Retinal pigment epithelial cell (primary cell): ENCODE measurements at places on chromosomes 11 and 22.

DNA sequence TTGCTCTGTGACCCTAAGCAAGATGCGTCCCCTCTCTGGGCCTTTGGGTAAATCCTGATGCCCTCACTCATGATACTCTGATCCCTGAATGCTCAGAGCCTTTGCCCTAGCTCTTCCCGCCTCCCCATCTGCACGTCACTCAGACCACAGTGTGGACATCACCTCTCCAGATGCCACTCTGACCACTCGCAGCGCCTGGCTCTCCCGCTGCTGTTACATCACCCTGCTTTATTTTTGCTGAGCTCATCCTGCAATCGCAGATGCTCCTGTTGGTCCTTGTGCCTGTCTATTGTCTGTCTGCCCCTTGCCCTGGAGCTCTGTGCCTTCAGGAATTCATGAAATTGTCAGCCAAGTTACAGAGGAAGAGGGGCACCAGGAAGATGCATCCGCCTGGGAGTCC is 5.5 kb downstream of the OSM start:
- DNase-seq = no peak

GRCh38 chr11:22337596-22338485 is at the start of gene SLC17A6:
Gene SLC17A6, plus strand, starts transcription at chr11:22338381. Its CDS starts 153 bp downstream, at chr11:22338534.
- DNase-seq = peak; percentile 3

DNA sequence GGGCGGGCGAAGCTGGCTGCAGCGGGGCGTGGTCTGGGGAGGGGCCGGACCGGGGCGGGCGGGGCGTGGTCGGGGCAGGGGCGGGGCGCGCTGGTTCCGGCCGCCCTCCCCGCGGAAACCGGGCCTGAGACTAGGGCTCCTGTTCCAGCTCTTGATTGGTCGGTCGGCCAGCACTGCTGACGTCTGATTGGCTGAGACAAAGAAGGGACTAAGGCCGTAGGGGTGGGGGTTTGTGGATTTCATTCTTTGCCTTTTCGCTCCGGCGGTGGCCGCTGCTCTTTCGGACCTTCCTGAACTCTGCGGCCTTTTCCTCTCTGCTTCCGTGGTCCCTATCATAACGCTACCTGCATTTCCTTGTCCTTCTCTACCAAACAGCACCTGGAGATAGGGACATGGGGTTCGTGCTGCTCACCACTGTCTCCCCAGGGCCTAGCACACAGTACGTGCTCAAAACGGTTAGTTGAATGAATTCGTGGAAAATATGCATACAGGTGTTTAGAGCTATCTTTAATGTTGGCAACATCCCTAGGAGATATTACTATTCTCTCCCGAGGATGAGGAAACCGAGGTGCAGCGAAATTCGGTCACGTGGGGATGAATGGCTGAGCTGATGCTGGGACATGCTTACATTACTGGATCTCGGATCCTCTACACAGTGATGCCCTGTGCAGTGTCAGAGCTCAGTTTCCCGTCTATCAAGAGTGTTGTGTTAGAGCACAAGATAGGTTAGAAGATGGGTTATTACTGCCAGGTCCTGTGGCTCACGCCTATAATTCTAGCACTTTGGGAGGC is 62.8 kb downstream of the NFAM1 start:
- peak; percentile 67 for DNase-seq

GRCh38 chr22:38030311-38031133 is 26.7 kb upstream of the PICK1 start:
- no peak for DNase-seq

- DNase-seq = no peak
These were observed 4.4 kb downstream of the C11orf86 start for GRCh38 chr11:66979336-66979980.

DNA sequence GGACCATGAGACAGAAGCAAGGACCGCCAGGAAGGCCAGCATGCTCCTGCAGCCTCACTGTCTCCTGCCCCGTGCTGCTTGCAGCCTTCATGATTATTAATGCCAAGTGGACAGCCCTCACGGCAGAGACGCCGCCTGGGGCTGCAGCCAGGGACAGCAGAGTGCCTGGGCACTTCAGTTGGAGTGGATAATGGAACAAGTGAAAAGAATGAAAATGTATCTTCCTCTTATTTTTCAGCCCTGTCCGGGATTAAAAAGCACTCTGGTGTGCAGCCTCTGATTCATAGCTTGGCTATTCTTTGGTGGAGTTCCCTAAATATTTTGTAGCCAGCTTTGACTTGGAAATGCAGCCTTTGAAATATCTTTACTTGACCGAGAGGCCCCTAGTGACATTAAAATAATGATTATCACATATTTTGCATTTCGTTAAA is 1404.2 kb downstream of the BRD1 start:
- DNase-seq = no peak

DNA sequence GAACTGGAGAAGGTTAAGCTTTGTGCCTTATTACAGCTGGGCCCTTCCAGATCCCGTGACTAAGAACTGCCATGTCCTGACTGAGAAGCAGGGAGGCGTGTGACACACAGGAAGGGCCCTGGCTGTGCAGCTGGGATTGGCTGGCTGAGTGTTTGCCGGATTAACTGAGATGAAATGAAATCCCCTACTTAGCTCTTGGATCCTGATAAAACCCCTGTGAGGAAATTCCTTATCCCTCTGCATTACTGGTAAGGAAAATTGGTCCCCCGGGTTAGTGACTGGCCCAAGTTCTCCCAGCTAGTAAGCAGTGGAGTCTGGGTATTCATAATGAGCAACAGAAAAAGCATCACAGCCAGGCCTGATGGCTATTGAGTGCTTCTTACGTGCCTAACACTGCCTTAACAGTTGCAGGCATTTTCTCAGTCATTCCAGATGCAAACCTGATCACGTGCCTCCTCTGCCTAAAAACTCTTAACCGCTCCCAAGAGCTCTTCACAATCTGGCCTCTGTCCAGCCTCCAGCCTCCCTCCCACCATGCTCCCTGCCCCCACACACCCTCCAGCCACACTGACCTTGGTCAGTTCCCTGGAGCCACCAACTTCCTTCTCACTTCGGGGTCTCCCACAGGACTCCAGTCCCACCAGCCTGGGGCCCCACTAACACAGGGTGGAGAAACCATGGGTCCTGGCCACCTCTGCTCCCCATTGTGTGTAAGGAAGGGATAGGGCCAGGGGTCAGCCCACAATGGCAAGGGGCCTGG is 37.8 kb downstream of the ARRB1 start:
- DNase-seq = peak; percentile 84

DNA sequence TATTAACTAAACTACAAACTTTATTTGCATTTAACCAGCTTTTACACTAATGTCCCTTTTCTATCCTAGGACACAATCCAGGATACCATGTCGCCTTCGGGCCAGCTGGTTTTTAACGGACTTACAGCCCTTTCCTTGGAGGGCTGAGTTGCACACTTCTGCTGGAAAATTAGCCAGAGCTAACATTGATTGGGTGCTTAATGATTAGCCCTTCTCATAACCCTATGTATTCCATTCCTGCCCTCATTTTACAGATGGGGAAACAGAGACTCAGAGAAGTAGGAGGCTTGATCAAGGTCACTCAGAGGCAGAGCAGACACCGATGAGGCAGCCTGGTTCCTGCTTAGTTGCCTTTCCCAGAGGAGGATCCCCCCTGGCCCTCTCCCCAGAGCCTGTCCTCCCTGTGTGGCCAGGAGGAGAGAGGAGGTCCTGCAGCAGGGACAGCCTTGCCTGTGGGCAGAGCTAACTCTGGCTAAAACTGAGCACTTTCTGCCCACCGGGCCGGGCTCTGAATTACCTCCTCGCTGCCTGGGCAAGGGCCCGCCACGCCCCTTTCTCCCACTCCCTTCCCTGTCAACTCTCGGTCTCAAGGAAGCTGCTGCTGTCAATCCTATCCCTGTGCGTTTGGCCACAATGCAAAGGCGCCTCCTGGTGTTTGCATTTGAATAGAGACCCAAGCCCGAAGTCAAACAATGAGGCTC is 59.6 kb upstream of the PAX6 start:
- peak; percentile 26 for DNase-seq

DNA sequence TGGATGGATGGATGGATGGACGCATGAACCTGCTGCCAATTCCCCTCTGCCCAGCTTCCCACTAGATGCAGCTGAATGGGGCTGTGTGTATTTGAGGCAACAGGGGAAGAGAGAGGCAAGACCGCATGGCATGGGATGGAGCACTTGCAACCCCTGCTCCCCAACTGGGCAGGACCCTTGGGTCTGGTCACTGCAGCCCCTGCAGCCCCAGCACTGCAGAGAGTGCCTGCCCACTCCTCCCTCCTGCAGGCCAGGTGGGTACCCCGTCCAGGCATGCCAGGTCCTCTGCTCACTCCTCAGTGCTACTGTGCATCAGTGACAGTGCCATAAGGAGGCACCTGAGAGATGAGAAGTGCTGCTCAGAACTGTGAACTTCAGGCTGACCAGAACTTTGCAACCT is 40.3 kb downstream of the OSBPL5 start:
- DNase-seq = no peak

DNA sequence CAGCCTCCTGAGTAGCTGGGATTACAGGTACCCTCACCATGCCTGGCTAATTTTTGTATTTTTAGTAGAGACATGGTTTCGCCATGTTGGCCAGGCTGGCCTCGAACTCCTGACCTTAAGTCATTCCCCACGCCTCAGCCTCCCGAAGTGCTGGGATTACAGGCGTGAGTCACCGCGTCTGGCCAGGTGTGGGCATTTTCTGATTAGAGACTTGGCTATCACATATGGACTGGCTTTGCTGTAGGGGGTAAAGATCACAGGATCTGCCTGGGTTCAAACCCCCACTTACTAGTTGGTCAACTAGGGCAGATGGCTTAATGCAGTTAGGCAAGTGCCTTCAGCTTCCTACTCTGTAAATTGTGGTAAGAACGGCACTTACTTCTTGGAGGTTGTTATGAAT is 6.5 kb downstream of the CD248 start:
- DNase-seq = no peak

DNA sequence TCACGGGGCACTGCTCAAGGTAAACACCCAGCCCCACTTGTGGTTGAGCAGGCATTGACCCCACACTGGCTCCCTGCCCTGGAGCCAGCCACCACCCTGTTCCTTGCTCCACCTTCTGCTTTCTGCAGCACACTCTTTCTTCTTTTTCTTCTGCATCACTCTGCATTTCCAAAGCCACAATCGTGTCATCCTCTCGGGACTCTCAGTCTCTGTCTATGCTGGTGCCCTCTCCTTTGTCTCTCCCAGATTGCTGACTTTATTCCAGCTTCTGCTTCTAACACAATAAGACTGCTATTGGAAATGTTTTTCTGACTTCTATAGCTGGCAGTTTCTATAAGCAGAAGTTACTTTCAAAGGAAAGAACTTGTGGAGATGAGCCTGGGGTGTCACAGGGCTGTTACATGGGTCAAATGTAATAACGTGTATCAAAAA is 14.4 kb downstream of the GRAP2 start:
- no peak for DNase-seq

DNA sequence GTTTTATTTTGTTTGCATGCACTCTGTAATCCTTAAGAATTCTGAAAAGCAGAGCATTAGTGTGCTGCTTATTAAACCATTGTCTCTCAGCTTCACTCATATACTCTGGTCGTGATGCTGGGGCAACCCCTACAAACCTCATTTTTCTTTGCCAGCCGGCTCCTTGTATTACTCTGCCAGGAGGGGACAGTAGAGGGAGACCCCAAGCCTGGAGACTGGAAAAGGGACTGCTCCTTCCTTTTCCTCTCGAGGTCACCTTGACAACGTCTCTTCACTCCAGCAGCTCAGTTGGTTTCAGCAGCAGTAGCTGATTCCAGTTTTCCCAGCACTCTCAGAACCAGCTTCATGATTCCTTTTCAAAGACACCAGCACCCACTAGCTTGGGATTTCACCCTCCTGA is 2.8 kb upstream of the JHY start:
- no peak for DNase-seq

GRCh38 chr11:118263112-118263511 is 985 bp downstream of the MPZL2 start:
- no peak for DNase-seq

DNA sequence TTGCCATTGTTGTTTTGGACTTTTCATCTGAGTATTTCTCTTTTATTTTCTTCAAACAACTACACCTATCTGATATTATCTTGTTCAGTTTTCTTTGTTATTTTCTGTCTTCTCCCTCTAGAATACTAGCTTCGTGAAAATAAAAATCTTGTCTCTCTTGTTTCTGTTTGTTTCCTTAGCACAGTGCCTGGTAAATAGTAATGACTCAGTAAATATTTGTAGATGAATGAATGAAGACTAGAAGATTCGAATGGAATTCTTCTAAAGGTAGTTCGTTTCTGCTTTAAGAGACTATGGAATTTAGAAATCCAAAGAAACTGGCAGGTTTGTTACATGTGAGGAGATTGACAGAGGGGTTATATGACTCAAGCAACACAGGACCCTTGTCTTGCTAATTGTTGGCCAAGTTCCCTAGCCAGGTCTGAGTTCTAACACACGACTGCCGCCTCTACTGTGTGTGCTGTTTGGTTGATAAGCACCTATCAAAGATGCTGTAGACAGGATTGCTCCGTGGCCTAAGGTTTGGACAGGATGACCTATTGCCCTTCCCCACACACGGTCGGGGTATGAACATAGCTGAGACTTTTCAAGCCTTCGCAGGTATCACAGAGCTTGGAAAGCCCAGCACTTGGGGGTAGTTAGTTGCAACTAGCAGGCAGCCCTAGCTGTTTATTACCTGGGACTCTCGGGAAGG is 831 bp upstream of the TMEM135 start:
- DNase-seq = peak; percentile 35

- DNase-seq = no peak
These were observed 6.5 kb upstream of the RAB38 start for GRCh38 chr11:88181776-88182175.

- DNase-seq = no peak
These were observed 191.9 kb upstream of the DDI1 start for GRCh38 chr11:103844327-103845215.

- peak; percentile 43 for DNase-seq
These were observed 9.3 kb upstream of the TYR start for GRCh38 chr11:89168396-89168795.

DNA sequence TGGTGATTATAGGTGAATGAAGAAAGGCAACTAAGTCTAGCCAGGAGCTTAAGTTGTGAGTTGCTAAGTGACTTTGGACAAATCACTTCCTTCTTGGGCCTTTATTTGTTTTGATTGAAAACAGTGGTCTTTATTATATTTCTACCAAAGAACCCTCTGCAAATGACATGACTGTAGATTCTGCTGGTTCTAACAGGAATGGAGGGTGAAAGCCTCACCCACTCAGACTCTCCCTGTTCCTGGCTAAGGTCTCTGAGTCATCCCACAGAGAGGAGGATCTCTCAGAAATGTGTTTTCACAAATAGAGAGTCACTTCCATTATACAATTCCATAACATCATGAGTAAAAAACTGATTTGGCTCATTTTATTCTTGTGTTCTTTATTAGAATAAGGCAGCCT is 583.9 kb upstream of the LRRC4C start:
- no peak for DNase-seq
